HTR-8/SVneo (cell line): ENCODE measurements at places on chromosomes 6 and 20.

DNA sequence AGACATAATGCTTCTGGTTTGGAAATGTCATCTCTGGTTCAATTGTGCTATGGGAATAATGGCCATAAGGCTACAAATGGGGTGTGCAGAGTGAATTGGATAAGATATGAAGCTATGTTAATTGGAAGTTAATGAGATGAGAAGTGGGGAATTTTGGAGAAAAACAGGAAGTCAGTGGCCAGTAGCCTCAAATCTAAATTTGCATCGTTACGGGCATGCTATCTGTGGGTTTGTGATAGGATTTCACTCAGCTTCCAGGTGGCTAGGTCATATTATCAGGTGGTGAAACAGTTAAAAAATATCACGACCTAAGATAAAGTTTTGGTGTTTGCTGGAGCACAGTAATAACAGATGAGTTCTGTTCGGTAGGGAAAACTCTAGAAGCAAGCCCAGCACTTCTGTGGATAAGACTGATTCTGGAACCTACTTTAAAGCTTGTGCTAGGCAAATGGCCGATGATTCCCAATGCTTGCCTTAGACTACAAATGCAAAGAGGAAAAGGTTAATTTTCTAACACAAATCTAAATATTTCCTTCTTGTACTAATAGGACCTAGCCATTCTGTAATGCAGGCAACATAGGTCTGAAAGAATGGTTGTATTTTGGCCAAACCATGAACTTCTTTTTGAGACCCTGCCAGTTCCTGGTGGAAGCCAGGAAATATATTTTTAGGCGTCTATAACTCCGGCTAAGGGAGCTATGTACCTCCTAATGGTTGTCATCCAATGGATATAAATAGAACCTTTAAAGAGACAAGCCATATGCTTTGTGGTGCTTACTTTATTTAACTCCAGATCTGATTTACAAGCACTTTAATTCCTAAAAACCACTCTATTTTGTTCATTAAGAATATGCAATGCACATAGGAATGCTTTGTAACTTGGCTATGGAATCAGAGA is 111.0 kb downstream of the PLCB1 start:
- DNase-seq = no peak

- no peak for DNase-seq
Measured at GRCh38 chr6:26224940-26225847, 138.0 kb downstream of the HFE start.

- no peak for DNase-seq
Measured at GRCh38 chr6:160882791-160883279, 108.7 kb upstream of the MAP3K4 start.

GRCh38 chr6:47112317-47112716 is 70.2 kb upstream of the ADGRF1 start:
- no peak for DNase-seq

GRCh38 chr20:63704749-63705117 is 3.0 kb downstream of the ARFRP1 start:
- no peak for DNase-seq

DNA sequence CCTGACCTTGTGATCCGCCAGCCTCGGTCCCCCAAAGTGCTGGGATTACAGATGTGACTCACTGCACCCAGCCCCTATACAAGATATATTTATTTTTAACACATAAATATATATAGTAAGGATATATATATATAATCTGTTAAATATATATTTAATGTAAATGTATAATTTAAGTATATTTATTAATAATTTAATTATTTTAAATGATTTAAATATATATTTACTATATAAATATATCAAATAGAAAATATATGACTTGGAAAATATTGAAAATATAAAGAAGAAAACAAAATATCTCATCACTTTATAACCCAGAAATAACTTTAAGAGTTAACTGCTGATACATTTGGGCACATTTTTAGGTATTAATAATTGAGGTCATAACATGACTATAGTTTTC is 324.7 kb downstream of the SYNE1 start:
- no peak for DNase-seq

GRCh38 chr20:32580219-32580969 is 4.7 kb downstream of the NOL4L start:
- no peak for DNase-seq

DNA sequence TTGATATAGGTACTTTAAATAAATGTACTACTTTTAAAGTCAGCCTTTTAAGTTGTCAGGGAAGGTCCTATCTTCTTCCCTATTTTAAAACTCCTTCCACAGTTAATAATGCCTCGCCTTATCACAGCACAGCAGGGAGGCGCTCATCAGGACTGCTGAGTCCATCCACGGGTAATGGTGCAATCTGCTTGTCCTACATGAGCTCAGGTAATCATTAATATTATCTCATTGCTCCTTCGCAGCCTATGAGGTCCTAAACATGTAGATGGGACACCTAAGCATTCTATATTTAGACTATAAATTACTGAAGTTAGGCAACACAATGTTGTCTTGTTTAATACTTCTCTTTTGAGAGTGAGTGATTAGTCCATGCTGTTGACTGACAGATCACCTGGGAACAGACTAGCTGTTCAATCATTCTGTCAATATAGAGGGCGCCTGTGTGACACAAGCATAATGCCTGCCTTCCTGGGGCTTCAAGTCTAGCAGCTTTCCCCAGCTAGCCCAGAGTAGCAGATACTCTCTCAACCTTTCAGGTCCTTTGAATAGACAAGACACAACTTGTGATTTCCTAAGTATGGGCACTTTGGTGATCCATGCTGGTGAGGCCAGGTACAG is 91.0 kb downstream of the FYN start:
- DNase-seq = no peak
